ENCODE measurements at places on chromosomes 1 and 21.

DNA sequence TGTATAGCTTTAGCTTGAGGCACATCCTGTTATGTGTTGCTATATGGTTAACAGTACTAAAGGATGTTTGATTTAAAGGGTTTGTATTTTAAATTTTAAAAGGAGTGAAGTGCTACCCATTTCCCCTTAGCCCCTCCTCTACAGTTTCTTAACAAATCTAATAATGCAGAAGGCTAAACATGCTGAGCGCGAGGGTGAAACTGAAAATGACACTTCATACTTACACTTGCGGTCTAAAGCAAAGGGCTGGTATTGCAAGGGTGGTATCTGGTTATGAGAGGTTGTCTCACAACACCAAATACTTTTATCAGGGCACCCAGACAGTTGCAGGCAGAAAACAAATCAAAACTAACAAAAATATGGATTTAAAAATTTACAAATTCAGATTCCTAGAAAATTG lies 172.3 kb downstream of the SIPA1L2 start:
- no peak for DNase-seq

GRCh38 chr21:42391297-42391696 lies 4.6 kb downstream of the TMPRSS3 start:
- DNase-seq, result no peak

GRCh38 chr1:192489748-192490147 lies 85.8 kb upstream of the RGS1 start:
- DNase-seq, result peak; percentile 67

DNA sequence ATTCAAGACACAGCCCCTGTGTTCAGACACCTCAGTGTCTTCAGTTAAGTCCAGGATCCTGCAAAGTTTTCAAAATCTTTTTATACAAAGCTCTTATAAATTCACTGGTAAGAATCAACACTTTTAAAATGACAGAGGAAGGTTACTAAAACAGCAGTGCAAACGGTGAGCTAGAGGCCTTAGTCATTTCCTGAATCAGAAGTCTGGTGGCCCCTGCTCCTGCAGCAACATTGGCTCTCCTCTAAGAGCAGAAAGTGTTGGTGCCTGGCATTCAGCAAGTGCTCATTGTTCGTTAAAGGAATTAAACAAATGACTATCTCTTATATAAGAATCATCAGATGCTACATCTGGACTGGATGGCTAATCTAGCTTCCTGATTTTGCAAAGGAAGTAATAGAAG lies 282.9 kb downstream of the PTGER3 start:
- DNase-seq, result no peak

- DNase-seq, result no peak
These were observed 613.5 kb downstream of the MATN1 start for GRCh38 chr1:30109853-30110252.

DNA sequence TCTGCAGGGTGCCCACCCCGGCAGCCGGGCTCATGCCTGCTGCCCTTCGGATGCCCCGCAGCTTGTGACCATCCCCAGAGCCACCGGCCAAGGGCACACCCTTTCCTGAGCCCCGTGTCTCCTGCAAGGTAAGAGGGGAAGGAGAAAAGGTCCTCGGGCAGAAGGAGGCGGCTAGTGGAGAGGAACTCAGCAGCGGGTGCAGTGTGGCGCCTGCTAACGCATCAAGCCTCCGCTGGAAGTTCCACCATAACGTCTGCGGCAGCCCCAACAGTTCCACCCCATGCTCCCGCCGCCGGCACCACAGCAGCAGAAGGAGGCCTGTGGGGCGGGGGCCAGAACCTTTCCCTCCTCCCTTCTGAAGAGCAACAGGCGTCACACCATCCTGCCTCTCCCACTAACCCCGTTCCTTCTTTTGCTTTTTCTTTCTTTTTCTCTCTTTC lies 990 bp downstream of the VWA5B1 start:
- DNase-seq, result no peak

GRCh38 chr1:192401825-192402224 lies 85.0 kb downstream of the RGS21 start:
- no peak for DNase-seq

DNA sequence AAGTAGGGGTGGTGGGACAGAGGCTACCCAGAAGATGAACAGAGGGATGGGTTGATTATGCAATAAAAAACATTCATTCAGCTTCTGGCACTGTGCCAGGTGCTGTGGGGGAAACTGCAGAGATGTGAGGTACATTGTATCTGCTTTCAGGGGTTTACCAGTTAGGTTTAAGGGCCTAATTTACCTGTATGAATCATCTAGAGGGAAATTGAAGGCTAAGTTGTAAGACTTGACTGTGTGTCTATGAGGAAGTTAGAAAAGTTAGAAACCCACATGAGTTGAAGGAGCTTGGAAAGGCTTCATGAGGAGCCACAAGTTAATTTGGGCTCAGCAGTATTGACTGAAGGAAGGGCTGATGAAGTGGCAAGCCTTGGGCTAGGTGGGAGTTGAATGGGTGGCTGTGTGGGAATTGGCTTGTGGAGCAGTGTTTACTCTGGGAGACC lies 36.7 kb upstream of the APOBEC4 start:
- DNase-seq, result no peak

- DNase-seq, result no peak
These were observed 9.3 kb downstream of the MYBPH start for GRCh38 chr1:203166192-203166940.

- peak; percentile 41 for DNase-seq
These were observed 4.3 kb upstream of the PLEKHG5 start for GRCh38 chr1:6495540-6496364.

- DNase-seq, result no peak
These were observed 18.0 kb downstream of the F13B start for GRCh38 chr1:197049100-197049499.

- no peak for DNase-seq
These were observed 49.7 kb downstream of the NMNAT2 start for GRCh38 chr1:183368213-183369108.

GRCh38 chr21:45818904-45819285 lies 162.7 kb upstream of the COL6A1 start:
- no peak for DNase-seq

DNA sequence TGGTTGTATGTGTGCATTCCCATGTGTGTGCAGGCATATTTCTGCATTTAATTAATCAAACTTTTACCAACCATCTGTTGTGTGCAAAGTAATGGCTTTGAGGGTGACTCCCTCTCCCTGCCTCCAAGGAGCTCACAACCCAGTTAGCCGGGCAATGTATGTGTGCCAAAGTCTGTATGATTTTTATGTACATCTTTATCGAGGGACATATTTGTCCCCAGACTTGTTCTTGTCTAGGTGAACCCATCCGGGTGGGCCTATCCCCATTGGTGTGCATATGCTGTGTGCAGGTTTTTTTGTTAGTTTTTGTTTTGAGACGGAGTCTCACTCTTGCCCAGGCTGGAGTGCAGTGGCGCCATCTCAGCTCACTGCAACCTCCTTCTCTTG lies 1.8 kb downstream of the SYTL1 start:
- DNase-seq, result no peak

DNA sequence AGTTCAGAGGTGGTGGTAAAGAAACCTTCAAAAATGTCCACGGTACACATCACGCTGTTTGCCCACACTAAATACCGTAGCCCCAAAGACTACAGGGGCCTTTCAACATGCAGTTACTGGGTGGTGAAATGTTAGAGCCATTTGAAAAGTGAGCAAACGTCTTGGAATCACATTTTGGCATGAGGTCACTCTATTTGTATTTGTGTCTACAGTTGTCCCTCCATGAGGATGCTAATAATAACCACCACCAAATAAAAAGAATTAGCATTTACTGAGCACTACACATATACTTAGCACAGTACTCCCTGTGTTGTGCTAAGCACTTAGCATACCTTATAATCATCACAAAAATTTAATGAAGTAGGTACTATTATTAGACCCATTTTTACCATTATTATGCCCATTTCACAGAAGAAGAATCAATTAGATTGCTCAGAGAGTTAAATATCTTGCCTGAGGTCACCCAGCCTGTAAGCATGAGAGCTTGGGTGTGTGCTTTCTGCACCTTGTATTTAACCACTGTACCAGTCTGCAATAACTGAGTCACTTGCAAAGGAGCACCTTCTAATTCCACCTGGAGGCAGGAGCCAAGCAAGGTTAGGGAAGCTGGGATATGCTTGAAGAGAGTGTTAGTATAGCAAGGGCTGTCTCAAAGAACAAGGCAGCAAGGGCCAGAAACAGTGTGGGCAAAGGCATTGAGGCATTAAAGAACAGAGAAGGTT lies 57.4 kb downstream of the DNTTIP2 start:
- DNase-seq, result no peak

- DNase-seq, result no peak
These were observed 4.4 kb downstream of the F13B start for GRCh38 chr1:197062692-197063091.

- DNase-seq, result no peak
These were observed 72.4 kb upstream of the CYP2J2 start for GRCh38 chr1:59999006-59999405.

DNA sequence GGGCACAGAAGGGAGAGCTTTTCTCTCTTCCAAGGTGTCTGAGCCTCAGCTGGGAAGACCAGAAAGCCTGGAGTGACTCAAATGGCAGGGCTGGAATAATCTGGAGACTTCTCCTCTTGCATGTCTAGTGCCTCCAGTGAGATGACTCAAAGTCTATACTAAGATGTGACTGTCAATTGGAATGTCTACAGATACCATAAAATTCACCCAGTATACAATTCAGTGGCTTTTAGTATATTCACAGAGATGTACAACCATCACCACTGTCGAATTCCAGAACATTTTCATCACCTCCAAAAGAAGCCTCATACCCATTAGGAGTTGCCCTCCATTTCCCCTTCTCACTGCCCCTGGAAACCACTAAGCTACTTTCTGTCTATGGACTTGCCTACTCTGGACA lies 47.9 kb upstream of the CNN3 start:
- no peak for DNase-seq

DNA sequence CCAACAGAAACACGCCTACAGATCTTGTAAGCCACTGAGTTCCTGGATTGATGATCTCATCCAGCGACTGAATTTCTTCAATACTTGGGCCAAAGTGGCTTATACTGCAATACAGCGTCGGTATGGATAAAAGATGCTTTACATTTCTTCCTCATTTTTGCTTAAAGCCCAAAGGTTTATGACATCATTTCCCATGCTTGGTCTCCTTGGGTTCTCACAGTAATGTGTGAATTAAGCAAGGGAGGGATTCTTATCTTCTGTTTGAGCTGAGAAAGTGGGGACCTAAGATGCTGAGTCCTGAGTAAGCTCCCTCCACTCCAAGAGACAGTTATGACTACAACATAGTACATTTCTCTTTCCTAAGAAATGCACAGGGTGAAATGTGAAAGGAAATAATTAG lies 39.5 kb downstream of the LBR start:
- no peak for DNase-seq

- DNase-seq, result no peak
These were observed 29.2 kb upstream of the KIF1B start for GRCh38 chr1:10181154-10181553.

DNA sequence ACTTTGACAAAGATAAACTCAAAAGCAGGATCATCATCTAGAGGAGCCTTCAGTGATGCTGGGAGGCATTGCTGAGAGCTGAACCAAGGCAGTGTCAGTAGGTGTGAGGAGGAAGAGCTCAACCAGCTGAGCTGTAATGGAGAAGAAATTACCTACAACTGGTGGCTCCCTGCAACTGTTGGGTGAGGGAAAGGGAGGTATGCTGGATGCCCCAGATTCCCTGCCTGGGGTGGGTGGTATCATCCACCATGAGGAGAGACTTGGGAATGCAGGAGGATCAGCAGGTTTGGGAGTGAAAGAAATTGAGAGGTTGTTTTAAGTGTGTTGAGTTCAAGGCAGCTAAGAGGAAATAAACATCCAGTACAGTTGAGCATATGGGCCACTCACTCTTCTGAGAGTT lies 199.8 kb downstream of the DNM3 start:
- no peak for DNase-seq

DNA sequence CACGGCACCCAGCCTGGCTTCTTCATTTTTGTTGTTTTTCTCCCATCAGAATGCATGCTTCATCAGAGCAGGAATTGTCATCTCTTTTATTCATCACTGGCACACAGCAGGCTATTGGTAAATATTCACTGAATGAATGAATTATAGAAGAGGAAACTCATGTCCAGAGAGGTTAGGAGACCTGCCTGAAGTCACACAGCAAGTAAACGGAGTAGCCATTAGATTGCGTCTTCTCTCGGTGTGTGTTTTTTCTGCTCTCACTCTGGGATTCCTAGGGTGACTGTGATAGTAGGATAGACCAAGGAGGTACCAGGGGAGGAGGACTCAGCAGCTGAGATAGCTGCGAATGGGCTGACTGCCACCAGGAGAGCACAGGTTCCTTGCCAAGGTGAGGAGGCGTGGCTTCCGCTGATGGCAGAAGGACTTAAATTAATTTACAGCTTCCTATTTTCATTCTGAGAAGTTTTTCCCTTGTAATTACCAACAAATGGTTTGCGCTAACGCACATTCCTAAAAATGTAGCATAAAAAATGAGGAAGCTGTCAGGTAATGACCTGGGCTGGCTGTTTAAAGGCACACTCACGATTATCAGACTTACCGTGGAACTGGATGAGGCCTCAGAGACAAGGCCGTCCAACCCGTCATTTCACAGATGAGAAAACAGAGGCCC lies 4.5 kb upstream of the NCMAP start:
- DNase-seq, result no peak

DNA sequence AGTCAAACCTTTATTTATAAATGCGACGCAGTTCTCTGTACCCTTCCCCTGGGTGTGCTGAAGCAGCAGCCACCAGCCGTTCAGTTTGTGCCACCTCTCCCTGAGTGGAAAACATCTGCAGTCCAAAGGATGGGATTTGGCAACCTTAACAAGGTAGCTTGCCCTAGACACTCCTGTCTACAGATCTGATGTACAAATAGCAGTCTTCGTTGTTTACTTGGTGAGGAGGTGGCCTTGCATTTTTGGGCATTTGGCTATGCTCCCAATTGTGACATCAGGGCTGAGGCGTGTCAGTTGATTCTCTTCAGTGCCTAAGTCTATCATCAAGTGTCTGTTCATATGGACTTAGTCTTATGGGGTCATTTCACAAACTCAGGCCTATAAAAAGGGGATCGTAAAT lies 59.8 kb downstream of the KDM1A start:
- DNase-seq, result no peak

DNA sequence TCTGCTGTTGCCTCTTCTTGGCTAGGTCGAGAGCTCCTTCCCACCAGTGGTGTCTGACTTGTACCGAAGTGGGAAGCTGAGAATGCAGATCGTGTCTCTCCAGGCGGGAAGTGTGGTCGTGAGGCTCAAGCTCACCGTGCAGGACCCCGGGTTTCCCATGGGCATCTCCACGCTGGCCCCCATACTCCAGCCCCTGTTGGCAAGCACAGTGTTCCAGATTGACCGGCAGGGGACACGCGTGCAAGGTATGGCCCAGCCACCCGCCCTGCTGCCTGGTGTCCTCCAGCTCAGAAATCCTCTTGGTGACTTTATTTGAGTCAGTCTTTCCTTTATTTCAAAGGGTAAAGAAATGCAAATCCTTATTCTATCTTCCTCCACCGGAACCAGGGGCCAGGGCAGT lies 32.7 kb downstream of the UMODL1 start:
- no peak for DNase-seq

GRCh38 chr1:21325231-21325718 lies 35.0 kb upstream of the ECE1 start:
- no peak for DNase-seq

GRCh38 chr1:70779571-70779970 lies 268.0 kb downstream of the PTGER3 start:
- no peak for DNase-seq
